ENCODE measurements at places on chromosomes 1 and 21.

DNA sequence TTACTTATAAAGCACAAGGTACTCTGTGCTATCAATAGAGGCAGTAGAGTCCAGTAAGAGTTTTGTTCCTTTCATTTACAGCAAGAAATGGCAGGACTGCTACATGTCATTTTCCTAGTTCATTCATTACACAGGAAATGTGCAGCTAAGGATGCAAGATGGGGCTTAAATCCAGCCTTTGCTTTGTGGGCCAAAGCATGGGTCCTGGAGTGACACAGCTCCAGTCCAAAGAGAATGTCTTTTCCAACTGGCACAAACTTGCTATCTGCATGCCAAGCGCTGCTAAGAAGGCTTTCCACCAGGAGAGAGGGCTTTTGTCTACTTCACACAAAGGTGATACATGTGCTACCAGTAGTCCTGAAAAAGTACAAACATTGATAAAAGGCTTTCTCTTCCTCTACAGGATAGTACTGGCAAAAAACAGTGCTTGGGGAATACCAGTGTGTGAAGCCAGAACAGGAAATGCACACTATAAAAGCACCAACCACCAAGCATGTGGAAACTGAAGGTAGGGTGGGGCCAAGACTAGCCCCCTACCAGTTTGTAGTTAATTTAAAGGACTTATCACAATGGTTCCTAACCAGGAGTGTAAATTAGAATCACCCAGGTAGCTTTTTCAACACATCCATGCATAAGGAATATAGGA is 68.7 kb downstream of the ARID4B start:
- DNase-seq = no peak

GRCh38 chr1:16009030-16009460 is 5.0 kb downstream of the SRARP start:
- peak; percentile 64 for DNase-seq

GRCh38 chr1:6256645-6257044 is 4.3 kb downstream of the GPR153 start:
- DNase-seq = no peak

DNA sequence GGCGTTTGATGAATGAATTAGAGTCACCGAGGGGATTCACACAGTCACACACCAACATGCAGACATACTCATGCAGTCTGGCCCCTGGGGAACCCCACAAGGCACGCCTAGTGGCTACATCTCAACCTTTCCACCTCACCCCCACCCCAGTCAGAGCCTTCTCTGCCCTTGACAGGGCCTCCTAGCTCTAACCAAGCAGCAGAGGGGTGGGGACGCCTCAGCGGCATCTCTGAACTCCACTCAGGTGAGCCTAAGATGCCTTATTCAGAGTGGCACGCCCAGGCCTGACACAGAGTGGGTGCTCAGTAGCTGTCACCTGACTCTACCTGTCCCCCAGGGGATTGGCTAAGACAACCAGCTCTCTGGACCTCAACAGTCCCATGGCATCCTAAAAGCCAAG is 3.7 kb upstream of the SDC3 start:
- DNase-seq = no peak

GRCh38 chr1:68254667-68255226 is 22.4 kb upstream of the WLS start:
- no peak for DNase-seq

- peak; percentile 23 for DNase-seq
These were observed 93.7 kb upstream of the ETS2 start for GRCh38 chr21:38712071-38712470.

Data from astrocyte of the cerebellum (primary cell).